Femur (tissue), 1 donor: ENCODE measurements at places on chromosomes 1 and 21.

DNA sequence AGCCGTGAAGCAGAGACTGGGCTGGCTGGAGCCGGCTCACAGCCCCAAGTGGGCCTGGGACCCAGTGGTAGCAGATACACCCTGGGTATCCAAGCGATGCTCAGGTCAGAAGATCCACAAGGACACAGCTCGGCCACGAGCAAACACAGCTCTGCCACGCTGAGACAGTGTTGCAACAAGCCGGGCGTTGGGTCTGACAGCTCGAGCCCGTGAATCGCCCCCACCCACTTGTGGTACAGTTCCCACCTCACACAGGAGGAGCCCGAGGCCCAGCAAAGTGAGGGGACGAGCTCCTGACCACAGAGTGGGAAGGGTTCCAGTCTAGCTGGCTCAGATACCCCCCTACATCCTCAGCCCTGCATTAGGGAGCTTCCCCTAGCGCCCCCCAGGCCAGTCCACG, 8.9 kb upstream of the PRKCZ start:
- DNase-seq: no peak

DNA sequence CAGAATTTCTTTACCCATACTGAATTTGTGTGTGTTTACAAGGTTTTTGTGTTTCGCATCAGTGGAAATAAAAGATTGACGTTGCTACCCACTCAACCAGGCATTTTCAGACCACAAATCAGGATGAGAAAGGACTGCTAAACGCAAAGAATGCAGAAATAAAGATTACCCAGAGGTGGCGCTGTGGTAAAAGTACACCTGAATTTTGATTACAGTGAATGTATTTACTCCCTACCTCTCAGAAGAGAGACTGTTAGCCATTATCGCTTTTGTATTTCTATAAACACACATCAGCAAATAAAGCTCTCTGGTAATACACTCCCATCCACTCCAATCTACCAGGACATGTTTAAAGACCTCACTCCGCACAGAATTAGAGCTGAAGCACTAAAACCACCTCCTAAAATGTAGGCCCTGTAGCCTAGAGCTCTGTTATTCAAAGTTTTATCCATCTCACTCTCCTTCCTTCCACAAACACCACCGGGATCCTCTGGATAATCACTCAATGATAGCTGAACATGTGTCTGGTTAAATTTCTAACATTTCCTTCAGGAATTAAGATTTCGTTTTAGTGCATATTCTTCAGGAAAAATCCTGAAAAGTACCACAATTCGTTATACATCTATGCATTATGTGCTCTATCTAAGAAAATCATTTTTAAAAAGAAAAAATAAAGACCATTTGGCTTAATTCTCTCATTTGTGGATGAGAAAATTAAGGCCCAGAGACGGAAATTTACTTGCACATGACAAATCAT, 2.5 kb upstream of the LMO4 start:
- no peak for DNase-seq

- peak; percentile 77 for DNase-seq
Observed at GRCh38 chr1:168488138-168488537, 55.7 kb downstream of the XCL2 start.

- no peak for DNase-seq
Observed at GRCh38 chr1:2136386-2137235, 58.0 kb downstream of the FAAP20 start.

GRCh38 chr1:218679391-218679790, 334.3 kb downstream of the TGFB2 start:
- no peak for DNase-seq

- peak; percentile 85 for DNase-seq
Observed at GRCh38 chr1:54397090-54397591, 9.1 kb downstream of the SSBP3 start.
